ENCODE measurements at places on chromosomes 5 and 9. TPM values are rescaled to one million over a fixed set of nuclear protein-coding genes. Genes with fewer than 3 reads are reported as not detected.
A peak's percentile ranks its signal among the peaks of the same experiment; 100 is the strongest.

MAP1B gene
- 63.7 TPM for total RNA-seq

KIAA0825 gene
- 13.2 TPM for total RNA-seq

STKLD1 gene
- not detected for total RNA-seq

ENTPD8 gene
- total RNA-seq: not detected

DNA sequence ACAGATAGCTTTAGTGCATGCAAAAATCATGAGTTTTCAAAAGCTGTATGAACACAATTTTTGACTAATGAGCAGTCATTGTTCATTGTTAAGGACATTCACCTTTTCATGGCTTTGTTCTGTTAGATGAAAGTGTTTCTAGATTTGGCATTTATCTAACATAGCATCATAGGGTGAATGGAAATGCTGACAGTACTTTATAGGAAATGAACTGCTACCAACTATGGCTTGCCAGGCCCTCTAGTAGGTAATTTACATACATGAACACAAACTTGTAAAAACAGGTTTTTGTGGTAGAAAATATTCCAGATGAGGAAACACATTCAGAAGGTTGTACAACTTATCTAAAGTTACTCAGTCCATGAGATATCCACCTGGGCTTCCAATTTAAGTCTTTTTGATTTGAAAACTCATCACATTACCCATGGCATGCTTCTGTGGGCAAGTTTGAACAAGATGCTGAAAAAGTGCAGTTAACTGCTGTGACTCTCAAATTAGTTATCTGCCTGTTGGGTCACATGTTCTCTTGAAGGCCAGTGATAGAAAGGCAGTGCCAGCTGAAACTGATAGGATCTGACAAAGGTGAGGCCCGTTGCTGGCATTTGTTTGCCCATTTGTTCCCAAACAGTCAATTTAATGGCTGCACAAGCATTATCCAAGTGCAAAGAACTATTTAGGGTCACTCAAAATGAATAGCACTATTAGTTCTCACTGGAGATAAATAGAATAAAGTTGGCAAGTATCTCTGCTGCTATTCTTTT is 399.1 kb downstream of the MAN2A1 start:
- DNase-seq: no peak

DNA sequence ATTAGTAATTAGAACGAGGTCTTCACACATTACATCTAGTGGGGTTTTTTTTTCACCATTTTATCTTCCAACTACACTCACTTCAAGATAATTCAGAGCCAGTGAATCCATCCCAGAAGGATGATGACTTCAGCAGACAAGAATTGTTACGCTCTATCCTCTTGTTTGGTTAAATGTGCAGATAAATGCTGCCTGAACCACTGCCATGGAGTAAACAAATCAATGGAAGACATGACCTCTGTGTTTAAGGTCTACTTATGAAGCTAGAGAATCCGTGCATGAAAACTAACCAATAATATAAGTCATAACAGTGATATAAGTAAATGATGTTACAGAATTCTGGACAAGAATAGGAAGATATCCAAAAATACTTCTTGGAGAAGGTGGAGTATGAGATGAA is 602.6 kb downstream of the TLR4 start:
- DNase-seq: no peak

- DNase-seq: no peak
Observed at GRCh38 chr9:20043461-20043860, 254.6 kb upstream of the SLC24A2 start.

DNA sequence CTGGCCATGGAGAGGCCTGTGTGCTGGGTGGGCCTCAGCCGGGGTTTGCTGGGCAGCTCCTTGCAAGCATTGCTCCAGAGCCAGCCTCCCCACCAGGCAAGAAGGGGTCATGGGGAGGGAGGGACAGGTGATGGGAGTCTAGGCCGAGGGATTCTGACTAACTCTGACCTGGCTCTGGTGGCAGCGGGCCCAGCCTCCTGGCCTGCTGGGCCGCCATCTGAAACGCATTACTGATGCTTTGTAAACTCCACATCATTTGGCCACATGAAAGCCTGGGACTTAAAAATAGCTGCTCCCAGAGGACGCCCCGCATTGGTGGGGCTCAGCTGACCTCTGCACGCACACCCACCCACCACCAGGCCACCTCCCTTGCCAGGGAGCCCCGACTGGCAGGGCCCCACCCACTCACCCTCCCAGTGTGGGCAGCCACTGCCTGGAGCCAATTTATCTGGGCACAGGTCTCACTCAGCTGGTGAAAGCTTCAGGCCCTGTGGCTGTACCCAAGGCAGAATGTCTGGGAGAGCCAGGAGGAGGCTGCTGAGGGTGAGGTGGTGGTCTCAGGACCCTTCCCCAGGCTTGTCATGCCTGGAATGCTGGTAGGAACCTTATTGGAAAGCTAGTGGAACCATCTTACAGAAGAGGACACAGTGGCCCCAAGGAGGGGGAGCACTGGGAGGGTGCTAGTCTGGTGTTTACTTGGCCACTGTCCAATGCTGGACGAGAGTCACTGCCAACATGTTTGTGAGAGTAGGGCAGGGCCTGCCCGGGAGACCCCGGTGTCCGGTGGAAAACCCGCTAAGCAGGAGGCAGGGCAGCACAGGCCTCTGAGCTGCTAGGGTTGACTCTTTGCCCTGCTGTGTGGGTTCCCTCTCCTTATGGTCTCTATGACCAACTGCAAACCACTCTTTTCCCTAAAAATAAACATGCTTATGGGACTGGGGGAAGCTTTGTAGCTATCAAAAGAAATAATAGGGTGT is 10.8 kb downstream of the TCF7 start:
- DNase-seq: no peak

DNA sequence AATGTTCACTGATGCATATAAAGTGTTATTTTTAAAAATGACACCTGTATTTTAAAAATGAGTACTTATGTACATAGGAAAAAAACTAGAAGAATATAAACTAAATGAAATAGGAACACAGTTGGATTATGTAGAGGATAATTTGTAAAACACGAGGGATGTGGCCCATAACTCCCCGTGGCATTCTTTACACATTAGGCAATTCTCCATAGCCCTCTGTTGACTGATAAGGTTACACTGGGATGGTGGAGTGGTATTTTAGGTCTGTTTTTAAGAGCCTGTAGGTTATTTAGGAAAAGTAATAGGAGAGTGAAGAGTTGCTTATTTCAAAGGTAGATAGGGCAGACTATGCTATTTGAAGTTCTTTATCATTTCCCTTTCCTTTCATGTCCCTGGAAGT is 1.8 kb downstream of the CAVIN4 start:
- DNase-seq: no peak

GRCh38 chr5:150419630-150420270 is 7.0 kb upstream of the CD74 start:
- no peak for DNase-seq

DNA sequence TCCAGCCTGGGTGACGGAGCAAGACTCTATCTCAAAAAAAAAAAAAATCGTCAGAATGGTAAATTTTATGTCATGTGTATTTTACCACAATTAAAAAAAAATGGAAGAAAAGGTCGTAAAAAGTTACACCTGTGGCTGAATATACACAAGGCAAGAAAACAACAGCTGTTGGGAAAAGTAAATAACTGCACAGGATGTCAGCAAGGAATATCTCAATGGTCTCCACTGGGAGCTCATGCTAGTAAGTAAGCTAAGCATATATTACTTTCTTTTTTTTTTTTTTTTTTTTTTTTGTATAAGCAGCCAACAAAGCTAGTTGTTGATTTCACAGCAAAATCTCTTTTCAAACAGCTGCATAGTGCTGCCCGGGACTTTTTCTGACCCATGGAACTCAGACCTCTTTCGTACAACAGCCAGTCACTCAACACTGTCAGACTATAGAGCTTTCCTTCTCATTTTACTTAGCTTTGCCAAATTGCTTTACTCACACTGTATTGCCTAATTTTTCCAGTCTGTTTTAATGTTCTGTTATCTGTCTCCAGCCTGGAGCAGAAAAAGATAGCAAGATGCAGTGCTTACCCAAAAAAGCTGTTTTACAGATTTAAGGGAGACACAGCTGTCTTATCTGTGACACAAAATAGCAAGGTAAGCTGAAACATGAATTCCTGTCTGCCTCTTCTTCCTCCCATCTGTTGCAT is 175.9 kb downstream of the ENC1 start:
- no peak for DNase-seq

DNA sequence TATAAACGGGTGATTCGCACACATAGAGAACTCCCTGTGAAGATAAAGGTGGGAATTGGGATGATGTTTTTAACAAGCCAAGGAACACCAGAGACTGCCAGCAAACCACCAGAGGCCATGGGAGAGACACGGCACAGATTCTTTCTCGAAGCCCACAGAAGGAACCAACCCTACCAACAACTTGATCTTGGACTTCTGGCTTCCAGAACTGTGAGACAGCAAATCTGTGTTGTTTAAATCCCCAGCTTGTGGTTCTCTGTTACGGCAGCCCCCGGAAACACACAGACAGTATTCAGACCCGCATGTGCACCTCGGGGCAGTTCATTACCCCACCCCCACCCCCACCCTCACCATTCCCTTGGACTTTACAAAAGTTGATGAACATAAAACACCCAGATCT is 12.8 kb downstream of the AMBP start:
- DNase-seq: no peak

- DNase-seq: no peak
Observed at GRCh38 chr9:113803811-113804589, 72.1 kb upstream of the ZNF618 start.

- peak; percentile 65 for DNase-seq
Observed at GRCh38 chr5:140362875-140363630, 3.1 kb downstream of the SLC4A9 start.
